Suprapubic skin (tissue), 4 donors: ENCODE measurements at places on chromosomes 3 and 15. TPM values are rescaled to one million over a fixed set of nuclear protein-coding genes. Genes with fewer than 3 reads are reported as not detected.

The SHF gene
- 5.4 TPM for total RNA-seq

The CDHR4 gene
- not detected for total RNA-seq

The ACAD9 gene
- total RNA-seq: 131 TPM

The LRTM1 gene
- total RNA-seq: not detected

DNA sequence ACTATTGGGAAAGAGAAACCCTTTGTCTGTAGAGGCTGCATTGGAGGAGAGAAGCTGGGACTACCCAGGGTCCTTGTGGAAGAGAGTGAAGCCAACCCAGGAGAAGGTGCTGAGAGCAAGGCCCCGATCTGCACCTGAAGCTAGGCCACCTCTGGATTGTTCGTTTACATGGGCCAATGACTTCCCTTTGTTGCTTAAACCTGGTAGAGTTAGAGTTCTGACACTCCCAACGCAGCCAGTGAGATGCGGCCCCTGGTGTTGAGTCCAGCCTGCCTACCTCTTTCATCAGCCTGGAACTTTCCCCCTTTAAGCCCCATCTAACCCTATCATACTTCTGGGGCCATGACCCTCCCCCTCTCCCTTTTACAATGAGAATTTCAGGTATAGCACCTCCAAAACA lies 30.8 kb downstream of the CCDC13 start:
- H3K4me3 ChIP-seq: no peak overlapping the region
- no peak overlapping the region for H3K27ac ChIP-seq
- no peaks in the 10 kb centered on the region for H3K36me3 ChIP-seq
- DNase-seq: peak; percentile 56
- no peaks in the 10 kb centered on the region for H3K27me3 ChIP-seq

GRCh38 chr3:85864896-85865295 lies 906.1 kb downstream of the CADM2 start:
- H3K36me3 ChIP-seq: no peaks in the 10 kb centered on the region
- no peaks in the 10 kb centered on the region for H3K27me3 ChIP-seq
- H3K4me3 ChIP-seq: no peak overlapping the region

DNA sequence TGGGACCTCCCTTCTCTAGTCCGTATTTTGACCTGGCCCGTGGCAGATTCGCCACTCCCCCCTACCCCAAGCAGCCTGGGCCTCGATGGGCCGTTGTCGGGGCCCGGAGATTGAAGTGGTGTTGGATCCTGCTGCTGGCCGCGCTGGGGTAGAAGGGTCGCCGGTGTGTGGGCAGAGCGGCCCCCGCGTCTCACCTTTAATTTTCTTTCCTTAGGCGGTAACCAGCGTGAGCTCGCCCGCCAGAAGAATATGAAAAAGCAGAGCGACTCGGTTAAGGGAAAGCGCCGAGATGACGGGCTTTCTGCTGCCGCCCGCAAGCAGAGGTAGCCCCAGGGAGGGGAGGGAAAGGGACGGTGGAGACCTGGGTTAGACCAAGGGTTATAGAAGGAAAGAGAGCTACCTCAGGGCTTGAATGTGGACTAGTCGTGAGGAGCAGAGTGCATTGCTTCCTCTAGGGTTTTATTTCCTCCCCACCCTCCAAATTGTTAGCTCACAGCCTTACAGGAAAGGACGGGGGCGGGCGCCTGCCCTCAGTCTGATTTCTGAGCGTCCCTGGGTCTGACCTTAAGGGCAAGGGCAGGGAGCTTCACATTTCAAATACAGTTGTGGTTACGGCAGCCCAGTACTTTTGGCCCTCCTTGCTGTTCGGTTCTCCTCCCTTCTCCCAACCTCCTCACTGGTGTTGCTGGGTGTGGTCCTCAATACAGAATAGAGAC lies 799 bp downstream of the SERF2 start:
- no peaks in the 10 kb centered on the region for H3K27me3 ChIP-seq
- peak overlapping the region; percentile 99 for H3K27ac ChIP-seq
- H3K4me1 ChIP-seq: peaks cover 44% of the 10 kb centered on the region
- H3K4me3 ChIP-seq: peak overlapping the region; percentile 88
- peaks cover 35% of the 10 kb centered on the region for H3K36me3 ChIP-seq
- no peak for DNase-seq

- no peaks in the 10 kb centered on the region for H3K27me3 ChIP-seq
- no peak overlapping the region for H3K4me3 ChIP-seq
- no peaks in the 10 kb centered on the region for H3K4me1 ChIP-seq
- no peaks in the 10 kb centered on the region for H3K36me3 ChIP-seq
- H3K27ac ChIP-seq: no peak overlapping the region
- DNase-seq: no peak
Measured at GRCh38 chr3:150784747-150785125, 21.8 kb upstream of the SIAH2 start.

- H3K27ac ChIP-seq: no peak overlapping the region
- no peaks in the 10 kb centered on the region for H3K4me1 ChIP-seq
- no peak for DNase-seq
- no peaks in the 10 kb centered on the region for H3K27me3 ChIP-seq
- H3K36me3 ChIP-seq: no peaks in the 10 kb centered on the region
Measured at GRCh38 chr3:131349946-131350347, 31.6 kb upstream of the NUDT16 start.

- DNase-seq: no peak
- no peaks in the 10 kb centered on the region for H3K36me3 ChIP-seq
- peak overlapping the region; percentile 38 for H3K27ac ChIP-seq
- no peak overlapping the region for H3K4me3 ChIP-seq
- H3K27me3 ChIP-seq: no peaks in the 10 kb centered on the region
- H3K4me1 ChIP-seq: peaks cover 6% of the 10 kb centered on the region
Measured at GRCh38 chr3:139281096-139281495, 62.7 kb upstream of the MRPS22 start.

DNA sequence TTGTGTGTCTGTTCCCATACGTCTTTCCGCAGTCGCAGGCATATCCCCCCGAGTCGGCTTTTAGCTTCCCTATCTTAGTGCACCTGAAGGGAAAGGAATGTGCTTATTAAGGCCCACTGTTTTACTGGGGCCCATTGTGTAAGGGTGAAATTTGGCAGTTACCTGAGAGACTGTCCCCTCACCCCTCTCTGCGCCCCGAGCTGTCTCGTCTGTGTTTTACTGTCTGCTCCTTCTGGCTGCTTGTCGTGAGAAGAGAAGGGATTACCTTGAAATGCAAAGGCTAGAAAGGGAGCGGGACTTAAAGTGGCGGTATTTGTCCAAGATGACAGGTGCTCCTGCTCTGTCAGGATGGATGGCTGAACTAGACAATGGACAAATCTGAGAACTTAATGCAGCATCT lies 233.0 kb upstream of the POU1F1 start:
- no peaks in the 10 kb centered on the region for H3K27me3 ChIP-seq
- no peaks in the 10 kb centered on the region for H3K36me3 ChIP-seq
- H3K27ac ChIP-seq: no peak overlapping the region
- no peaks in the 10 kb centered on the region for H3K4me1 ChIP-seq
- DNase-seq: no peak

- H3K27me3 ChIP-seq: no peaks in the 10 kb centered on the region
- H3K27ac ChIP-seq: peak overlapping the region; percentile 90
- H3K36me3 ChIP-seq: no peaks in the 10 kb centered on the region
- DNase-seq: no peak
Measured at GRCh38 chr3:160753953-160754352, 2.1 kb upstream of the PPM1L start.

- peak overlapping the region; percentile 20 for H3K4me3 ChIP-seq
- no peaks in the 10 kb centered on the region for H3K36me3 ChIP-seq
- no peak for DNase-seq
- H3K27ac ChIP-seq: no peak overlapping the region
- H3K27me3 ChIP-seq: peaks cover 23% of the 10 kb centered on the region
Measured at GRCh38 chr3:9500108-9501050, 53.2 kb downstream of the LHFPL4 start.
